Effector memory CD8-positive, alpha-beta T cell (primary cell): ENCODE measurements at places on chromosomes 16 and 17.

DNA sequence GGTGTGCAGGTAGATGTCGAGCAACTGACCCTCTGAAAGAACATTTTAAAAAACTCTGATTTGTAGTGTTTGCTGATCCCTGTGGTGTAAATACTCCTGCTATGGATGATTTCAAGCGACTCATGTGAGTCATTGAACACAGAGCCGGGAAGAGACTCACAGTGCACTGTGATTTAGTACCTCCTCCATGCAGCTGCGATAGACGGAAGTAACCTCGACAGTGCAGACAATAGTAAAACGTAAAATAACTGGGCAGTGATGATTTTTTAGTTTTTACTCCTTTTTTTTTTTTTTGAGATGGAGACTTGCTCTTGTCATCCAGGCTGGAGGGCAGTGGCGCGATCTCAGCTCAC, 8.7 kb downstream of the TBX21 start:
- peaks cover 95% of the 10 kb centered on the region for H3K36me3 ChIP-seq
- H3K4me1 ChIP-seq, result peaks cover 48% of the 10 kb centered on the region
- H3K27me3 ChIP-seq, result no peaks in the 10 kb centered on the region
- peak overlapping the region; percentile 73 for H3K4me3 ChIP-seq

GRCh38 chr17:54191261-54191660, 368.5 kb downstream of the KIF2B start:
- no peaks in the 10 kb centered on the region for H3K36me3 ChIP-seq
- no peak overlapping the region for H3K4me3 ChIP-seq
- DNase-seq, result no peak
- H3K27me3 ChIP-seq, result no peaks in the 10 kb centered on the region
- H3K4me1 ChIP-seq, result no peaks in the 10 kb centered on the region

DNA sequence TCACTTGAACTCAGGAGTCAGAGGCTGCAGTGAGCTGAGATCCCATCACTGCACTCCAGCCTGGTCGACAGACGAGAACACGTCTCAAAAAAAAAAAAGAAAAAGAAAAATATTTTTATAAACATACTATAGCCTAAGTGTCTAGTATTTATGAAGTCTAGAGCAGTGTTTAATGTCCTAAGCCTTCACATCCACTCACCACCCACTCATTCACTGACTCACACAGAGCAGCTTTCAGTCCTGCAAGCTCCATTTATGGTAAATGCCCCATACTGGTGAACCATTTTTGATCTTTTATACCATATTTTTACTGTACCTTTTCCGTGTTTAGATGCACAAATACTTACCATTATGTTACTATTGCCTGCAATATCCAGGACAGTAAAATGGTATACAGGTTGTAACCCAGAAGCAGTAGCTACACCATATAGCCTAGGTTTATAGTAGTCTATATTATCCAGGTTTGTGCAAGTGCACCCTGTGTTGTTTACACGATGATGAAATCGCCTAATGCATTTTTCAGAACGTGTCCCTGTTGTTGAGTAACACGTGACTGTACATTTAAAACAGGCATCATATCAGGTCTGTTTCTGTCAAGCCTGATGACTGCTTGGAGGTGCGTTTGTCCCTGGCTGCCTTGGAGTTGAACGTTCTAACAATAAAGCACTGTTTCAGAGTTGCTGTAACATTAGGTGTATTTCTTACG, 10.1 kb downstream of the NUDT7 start:
- no peak overlapping the region for H3K27ac ChIP-seq
- H3K27me3 ChIP-seq, result no peaks in the 10 kb centered on the region
- H3K36me3 ChIP-seq, result no peaks in the 10 kb centered on the region
- H3K4me1 ChIP-seq, result no peaks in the 10 kb centered on the region
- DNase-seq, result no peak

- no peak overlapping the region for H3K4me3 ChIP-seq
- DNase-seq, result no peak
- H3K4me1 ChIP-seq, result no peaks in the 10 kb centered on the region
- no peak overlapping the region for H3K27ac ChIP-seq
Observed at GRCh38 chr17:178292-179065, 3.0 kb downstream of the DOC2B start.

GRCh38 chr17:45584092-45585036, 93.8 kb upstream of the PLEKHM1 start:
- H3K4me1 ChIP-seq, result peaks cover 24% of the 10 kb centered on the region
- peak; percentile 70 for DNase-seq
- peak overlapping the region; percentile 96 for H3K4me3 ChIP-seq
- peaks cover 46% of the 10 kb centered on the region for H3K36me3 ChIP-seq
- peak overlapping the region; percentile 96 for H3K27ac ChIP-seq
- H3K27me3 ChIP-seq, result no peaks in the 10 kb centered on the region

GRCh38 chr17:50817838-50818237, 17.5 kb upstream of the WFIKKN2 start:
- DNase-seq, result no peak
- no peaks in the 10 kb centered on the region for H3K36me3 ChIP-seq
- no peak overlapping the region for H3K4me3 ChIP-seq
- no peak overlapping the region for H3K27ac ChIP-seq
- H3K4me1 ChIP-seq, result peaks cover 9% of the 10 kb centered on the region

DNA sequence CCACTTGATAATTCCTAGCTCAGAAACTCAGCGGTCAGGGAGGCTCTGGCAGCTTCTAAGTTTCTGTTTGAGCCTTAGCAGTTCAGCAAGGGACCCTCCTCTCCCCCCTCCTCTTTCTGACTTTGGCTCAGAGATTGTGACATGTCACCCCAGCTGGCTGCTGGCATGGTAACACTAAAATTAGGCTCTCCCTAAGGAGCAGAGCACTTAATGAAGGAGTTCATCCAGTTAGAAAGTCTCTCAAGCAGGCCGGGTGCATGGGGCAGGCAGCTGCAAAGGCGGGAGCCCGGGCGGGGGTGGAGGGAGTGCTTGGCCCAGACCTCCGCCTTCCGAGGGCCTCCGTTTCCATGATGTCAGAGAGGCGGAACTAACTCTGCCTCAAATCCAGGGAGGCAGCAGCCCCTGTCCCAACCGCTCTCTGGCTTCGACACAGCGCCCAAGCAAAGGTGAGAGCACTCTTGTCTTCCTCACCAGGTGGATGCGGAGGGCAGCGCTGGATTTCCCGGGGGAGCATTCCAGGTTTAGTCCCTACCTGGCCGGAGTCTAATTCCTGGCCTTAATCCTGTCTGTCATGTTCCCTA, 128.0 kb upstream of the PLCG2 start:
- peaks cover 3% of the 10 kb centered on the region for H3K36me3 ChIP-seq
- DNase-seq, result no peak
- no peaks in the 10 kb centered on the region for H3K27me3 ChIP-seq
- H3K27ac ChIP-seq, result peak overlapping the region; percentile 10
- no peak overlapping the region for H3K4me3 ChIP-seq
- peaks cover 13% of the 10 kb centered on the region for H3K4me1 ChIP-seq

DNA sequence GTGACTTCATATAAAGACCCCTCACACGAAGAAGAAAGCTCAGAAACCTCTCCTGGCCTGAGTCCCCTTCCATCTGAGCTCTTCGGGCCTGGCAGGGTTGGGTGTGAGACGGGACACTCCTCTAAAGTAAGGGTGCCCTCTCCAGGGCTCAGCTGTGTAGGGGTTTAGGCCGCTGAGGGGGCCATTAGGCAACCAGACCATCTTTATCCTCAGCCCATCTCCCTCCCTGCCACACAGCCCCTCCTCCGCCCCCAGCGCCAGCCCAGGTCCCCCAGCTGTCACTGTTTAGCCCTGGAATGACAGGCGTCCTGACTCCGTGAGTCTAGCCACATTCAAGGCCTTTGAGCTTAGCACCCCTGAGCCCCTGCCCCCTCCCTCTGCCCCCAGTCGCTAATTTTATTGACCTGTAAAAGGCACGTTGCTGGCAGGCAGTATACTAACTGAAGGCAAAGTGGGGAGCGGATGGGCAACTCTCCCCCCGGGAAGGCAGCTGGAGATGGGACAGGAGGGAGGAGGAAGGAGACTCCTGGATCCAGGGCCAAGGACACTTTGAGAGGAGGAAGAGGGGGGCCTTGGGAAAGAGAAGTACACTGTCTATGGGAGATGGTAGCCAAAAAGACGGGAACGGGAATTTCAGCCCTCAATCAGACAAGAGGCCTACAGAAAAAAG, 592 bp upstream of the ZNF385C start:
- peaks cover 12% of the 10 kb centered on the region for H3K27me3 ChIP-seq
- H3K4me3 ChIP-seq, result no peak overlapping the region
- no peak for DNase-seq
- peaks cover 8% of the 10 kb centered on the region for H3K4me1 ChIP-seq
- H3K36me3 ChIP-seq, result peaks cover 3% of the 10 kb centered on the region

- no peaks in the 10 kb centered on the region for H3K27me3 ChIP-seq
- peaks cover 20% of the 10 kb centered on the region for H3K36me3 ChIP-seq
- no peak overlapping the region for H3K4me3 ChIP-seq
- peaks cover 51% of the 10 kb centered on the region for H3K4me1 ChIP-seq
Observed at GRCh38 chr17:40074871-40075200, 12.1 kb downstream of the THRA start.

- no peak for DNase-seq
- no peak overlapping the region for H3K4me3 ChIP-seq
- H3K27me3 ChIP-seq, result no peaks in the 10 kb centered on the region
- peaks cover 27% of the 10 kb centered on the region for H3K4me1 ChIP-seq
- H3K36me3 ChIP-seq, result peaks cover 5% of the 10 kb centered on the region
Observed at GRCh38 chr17:57623620-57624019, 121.5 kb downstream of the CCDC182 start.

DNA sequence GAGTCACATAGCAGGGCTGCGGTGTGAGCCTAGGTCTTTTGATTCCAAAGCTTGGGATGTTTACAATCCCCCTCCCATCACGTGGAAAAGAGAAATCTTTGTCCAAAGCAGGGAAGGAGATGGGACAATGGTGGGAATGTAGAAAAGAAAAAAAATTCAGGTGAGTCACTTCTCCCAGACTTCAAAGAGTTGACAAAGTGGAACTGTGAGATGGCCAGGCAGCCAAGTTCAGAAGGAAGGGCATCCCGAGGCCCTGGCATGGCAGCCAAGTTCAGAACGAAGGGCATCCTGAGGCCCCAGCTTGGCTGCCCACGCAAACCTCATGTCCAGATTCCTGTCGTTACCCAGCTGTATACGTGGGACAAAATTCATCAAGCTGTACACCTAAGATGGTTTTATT, 47.5 kb downstream of the FOXL1 start:
- H3K4me1 ChIP-seq, result no peaks in the 10 kb centered on the region
- H3K27ac ChIP-seq, result no peak overlapping the region
- no peak for DNase-seq
- H3K4me3 ChIP-seq, result no peak overlapping the region
- peaks cover 25% of the 10 kb centered on the region for H3K27me3 ChIP-seq

GRCh38 chr17:65359016-65359415, 202.4 kb downstream of the AXIN2 start:
- DNase-seq, result no peak
- H3K27me3 ChIP-seq, result peaks cover 24% of the 10 kb centered on the region
- no peak overlapping the region for H3K27ac ChIP-seq
- H3K4me1 ChIP-seq, result peaks cover 4% of the 10 kb centered on the region
- H3K36me3 ChIP-seq, result no peaks in the 10 kb centered on the region

- peaks cover 79% of the 10 kb centered on the region for H3K27me3 ChIP-seq
- no peak for DNase-seq
- H3K4me3 ChIP-seq, result no peak overlapping the region
- no peak overlapping the region for H3K27ac ChIP-seq
- peaks cover 3% of the 10 kb centered on the region for H3K36me3 ChIP-seq
Observed at GRCh38 chr17:49913226-49914095, 55.5 kb upstream of the DLX4 start.

GRCh38 chr16:56607109-56607618, 1.2 kb upstream of the MT2A start:
- no peaks in the 10 kb centered on the region for H3K36me3 ChIP-seq
- H3K4me3 ChIP-seq, result peak overlapping the region; percentile 88
- peak overlapping the region; percentile 89 for H3K27ac ChIP-seq

GRCh38 chr17:77083531-77083930, 57.2 kb upstream of the SEC14L1 start:
- no peak overlapping the region for H3K4me3 ChIP-seq
- H3K4me1 ChIP-seq, result peaks cover 16% of the 10 kb centered on the region
- H3K27me3 ChIP-seq, result peaks cover 26% of the 10 kb centered on the region

DNA sequence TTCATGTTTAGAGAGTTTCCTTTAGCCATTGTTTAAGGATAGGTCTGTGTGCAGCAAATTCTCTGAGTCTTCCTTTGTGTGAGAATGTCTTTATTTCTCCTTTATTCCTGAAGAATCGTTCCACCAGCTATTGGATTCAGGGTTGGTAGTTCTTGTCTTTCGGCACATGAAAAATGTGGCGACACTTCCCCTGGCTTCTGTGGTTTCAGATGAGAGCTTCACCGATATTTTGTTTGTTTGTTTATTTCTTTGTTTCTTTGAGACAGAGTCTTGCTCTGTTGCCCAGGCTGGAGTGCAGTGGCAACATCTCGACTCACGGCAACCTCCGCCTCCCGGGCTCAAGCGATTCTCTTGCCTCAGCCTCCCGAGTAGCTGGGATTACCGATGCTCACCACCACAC, 18.6 kb downstream of the MPO start:
- H3K36me3 ChIP-seq, result no peaks in the 10 kb centered on the region
- H3K4me1 ChIP-seq, result no peaks in the 10 kb centered on the region
- H3K27me3 ChIP-seq, result peaks cover 75% of the 10 kb centered on the region
- no peak overlapping the region for H3K27ac ChIP-seq

DNA sequence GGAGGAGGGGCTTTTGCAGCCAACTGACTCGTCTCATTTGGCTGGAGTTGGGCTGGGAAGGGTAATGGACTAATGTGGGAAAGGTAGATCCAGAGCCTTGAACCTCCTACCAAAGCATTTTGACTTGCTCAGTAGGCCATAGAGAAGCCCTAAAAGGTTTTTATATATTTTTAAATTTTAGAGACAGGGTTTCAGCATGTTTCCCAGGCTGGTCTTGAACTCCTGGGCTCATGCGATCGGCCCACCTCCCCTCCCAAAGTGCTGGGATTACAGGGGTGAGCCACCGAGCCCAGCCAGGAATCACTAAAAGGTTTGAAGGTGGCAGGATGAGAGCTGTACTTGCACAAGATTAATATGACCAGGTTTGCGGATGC, 2.0 kb upstream of the PITPNC1 start:
- H3K4me1 ChIP-seq, result peaks cover 27% of the 10 kb centered on the region
- H3K4me3 ChIP-seq, result peak overlapping the region; percentile 29
- no peak for DNase-seq
- peaks cover 22% of the 10 kb centered on the region for H3K36me3 ChIP-seq
- H3K27ac ChIP-seq, result peak overlapping the region; percentile 45
- no peaks in the 10 kb centered on the region for H3K27me3 ChIP-seq

DNA sequence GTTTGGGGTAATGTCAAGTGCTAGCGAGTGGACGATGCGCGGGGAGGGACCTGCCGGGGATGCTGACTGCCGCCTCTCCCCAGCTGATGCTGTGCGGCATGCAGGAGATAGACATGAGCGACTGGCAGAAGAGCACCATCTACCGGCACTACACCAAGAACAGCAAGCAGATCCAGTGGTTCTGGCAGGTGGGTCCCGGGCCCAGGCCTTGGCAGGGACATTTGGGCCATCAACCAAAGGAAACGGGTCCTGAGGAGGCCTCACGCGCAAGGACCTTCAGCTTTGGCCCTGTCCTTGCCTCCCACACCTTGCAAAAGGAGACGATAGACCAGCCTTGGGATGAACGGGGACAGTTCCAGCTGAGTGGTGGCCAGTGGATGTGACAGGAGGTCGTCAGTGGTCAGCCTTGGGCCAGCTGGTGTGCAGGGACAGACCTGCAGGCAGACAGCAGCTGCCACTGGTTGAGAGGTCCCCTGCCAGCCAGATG, 13.6 kb upstream of the CLEC18A start:
- H3K4me3 ChIP-seq, result no peak overlapping the region
- no peak overlapping the region for H3K27ac ChIP-seq
- no peaks in the 10 kb centered on the region for H3K4me1 ChIP-seq
- DNase-seq, result no peak
- no peaks in the 10 kb centered on the region for H3K27me3 ChIP-seq

GRCh38 chr17:66602659-66603384, 232.1 kb upstream of the CACNG5 start:
- H3K4me1 ChIP-seq, result peaks cover 5% of the 10 kb centered on the region
- no peaks in the 10 kb centered on the region for H3K36me3 ChIP-seq
- DNase-seq, result no peak
- no peak overlapping the region for H3K4me3 ChIP-seq
- H3K27me3 ChIP-seq, result no peaks in the 10 kb centered on the region
- H3K27ac ChIP-seq, result no peak overlapping the region
